ENCODE measurements at places on chromosomes 5 and 9.

GRCh38 chr5:180084638-180085561, 13.3 kb upstream of the RNF130 start:
- DNase-seq = no peak

- DNase-seq = peak; percentile 24
Observed at GRCh38 chr5:42583322-42583721, 160.1 kb downstream of the GHR start.

- no peak for DNase-seq
Observed at GRCh38 chr9:123074628-123075027, 41.2 kb downstream of the GPR21 start.

DNA sequence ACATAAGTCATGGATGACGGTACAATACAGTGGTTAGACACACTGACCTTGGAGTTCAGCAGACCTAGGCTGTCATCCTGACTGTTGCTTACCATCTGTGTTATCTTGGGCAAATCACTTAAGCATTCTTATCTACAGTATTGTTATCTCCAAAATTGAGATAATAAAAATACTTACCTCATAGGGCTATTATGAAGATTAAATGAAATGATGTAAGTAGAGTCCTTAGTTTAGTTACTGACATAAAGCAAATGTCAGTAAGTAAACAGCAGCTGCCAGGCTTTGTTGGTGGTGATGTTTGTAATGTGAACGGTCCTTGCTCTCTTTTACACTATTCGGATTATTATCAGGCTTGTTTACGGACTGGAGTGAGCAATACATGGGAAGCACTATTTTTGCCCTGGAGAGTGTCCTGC, 107.3 kb upstream of the DPYSL3 start:
- DNase-seq = no peak

DNA sequence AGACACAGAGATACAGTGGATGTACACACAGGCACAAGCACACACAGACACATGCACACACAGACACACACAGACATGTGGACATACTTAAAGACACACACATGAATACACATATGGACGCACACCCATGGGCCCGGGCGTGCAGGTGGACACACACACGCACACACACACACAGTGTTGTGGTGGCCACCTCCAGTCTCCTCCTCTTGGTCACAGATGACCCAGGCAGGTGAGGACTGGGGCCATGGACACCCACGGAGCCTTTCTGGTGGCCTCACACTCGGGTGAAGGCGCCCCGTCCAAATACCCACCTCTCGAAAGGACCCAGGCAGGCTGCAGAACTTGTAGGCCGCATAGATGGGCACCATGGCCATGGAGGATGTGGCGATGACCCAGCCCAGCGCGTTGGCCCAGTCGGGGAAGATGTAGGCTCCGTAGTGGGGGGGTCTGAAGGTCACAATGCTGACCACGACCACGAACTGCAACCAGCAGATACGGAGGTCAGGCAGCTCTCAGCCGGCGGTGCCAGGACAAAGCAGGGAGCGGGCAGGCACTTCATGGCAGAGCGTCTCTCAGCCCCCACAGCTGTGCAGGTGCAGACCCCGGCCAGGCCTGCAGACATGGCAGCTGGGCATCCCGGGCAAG, 42.5 kb downstream of the SLC6A3 start:
- no peak for DNase-seq

DNA sequence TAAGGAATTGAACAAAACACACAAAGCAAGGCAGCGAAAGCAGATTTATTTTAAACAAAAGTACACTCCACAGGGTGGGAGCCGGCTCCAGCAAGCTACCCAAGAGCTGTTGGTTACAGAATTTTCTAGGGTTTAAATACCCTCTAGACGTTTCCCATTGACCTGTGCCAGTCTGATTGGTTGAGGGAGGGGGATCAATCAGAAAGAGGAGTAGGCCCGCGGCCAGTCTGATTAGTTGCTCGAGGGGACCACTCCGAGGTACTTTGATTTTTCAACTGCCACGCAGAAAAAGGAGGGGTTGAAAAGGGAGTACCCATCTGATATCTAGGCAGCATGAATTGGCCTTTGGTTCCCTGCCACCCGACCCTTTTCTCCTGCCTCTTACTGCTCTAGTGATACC, 998 bp downstream of the SRP19 start:
- no peak for DNase-seq

Measured in immature natural killer cell (primary cell).